ENCODE measurements at places on chromosomes 2 and 18.

- DNase-seq = no peak
Observed at GRCh38 chr2:31335921-31336585, 78.5 kb downstream of the XDH start.

DNA sequence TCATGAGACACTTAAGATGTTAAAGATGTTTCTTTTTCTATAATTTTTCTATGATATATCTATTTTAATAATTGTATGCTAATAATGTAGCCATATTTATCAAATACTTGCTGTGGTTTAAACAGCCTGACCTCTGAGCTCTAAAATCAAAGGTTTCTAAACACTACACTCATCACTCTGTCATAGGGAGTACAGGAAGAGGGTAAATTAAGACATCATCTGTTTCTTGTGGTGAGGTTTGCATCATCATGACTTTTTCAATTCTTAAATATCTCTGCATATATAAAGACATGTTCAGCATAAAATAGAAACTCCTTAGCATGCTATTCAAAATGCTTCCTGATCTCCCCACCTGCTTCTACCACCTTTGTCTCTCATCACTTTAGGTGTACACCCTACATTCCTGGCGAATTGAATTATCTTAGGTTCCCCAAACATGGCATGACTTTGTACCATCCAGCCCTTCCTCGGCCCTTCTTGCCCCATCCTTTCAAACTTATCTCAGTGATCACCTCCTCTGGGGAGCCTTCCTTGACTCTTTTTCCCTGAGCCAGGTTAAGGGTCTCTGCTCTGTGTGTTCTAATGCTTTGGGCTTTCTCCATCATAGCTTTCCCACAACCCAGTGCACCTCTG, 105.3 kb upstream of the TTN start:
- DNase-seq = no peak

GRCh38 chr18:63155169-63155852, 164.3 kb downstream of the BCL2 start:
- DNase-seq = no peak

DNA sequence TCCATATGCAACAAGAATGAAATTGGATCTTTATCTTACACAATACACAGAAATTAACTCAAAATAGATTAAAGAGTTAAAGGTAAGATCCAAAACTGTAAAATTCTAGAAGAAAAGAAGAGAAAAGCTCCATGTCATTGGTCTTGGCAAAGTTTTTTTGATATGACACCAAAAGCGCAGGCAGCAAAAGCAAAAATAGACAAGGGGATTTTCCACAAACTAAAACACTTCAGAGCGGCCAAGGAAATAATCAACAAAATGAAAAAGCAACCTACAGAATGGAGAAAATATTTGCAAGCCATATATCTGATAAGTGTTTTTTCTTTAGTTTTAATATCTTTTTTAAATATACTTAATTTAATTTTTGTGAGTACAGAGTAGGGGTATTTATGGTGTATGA, 112.8 kb upstream of the CAB39 start:
- no peak for DNase-seq

- no peak for DNase-seq
Observed at GRCh38 chr2:233023761-233024410, 8.6 kb upstream of the NEU2 start.

DNA sequence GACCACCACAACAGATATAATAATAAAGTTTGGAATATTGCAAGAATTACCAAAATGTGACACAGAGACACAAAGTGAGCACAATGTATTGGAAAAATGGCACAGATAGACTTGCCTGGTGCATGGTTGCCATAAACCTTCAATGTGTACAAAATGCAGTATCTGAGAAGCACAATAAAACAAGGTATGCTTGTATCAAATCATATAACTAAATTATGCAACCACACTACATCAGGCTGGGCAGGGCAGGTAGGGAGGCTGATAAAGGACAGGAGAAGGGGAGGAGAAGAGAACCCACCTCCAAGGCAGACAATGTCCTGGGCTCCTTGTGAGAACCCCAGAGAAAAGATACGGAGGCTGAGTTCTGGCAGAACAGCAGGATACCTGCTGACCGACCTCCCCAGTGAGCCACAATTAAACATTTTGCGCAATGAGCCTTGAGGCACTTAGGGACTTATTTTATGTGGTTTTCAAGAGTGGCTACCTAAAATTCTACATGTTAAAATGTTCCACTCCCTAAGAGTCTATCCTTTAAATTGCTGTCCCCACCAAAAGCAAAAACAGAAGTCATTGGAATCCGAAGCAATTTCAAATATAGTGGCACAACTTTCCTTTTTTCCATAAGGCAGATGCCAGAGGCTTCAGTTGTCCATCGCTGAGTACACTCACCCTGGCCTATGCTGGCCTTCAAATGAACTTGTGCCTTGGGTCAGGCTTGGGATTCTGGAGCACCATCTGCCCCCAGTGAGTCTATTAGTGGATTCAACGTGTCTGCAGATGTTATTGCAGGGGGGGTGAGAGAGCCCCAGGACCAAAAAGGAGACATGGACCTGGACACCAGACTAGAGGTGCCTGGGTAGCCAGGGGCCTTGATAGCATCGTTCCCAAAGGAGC, 16.8 kb downstream of the WDFY1 start:
- no peak for DNase-seq

DNA sequence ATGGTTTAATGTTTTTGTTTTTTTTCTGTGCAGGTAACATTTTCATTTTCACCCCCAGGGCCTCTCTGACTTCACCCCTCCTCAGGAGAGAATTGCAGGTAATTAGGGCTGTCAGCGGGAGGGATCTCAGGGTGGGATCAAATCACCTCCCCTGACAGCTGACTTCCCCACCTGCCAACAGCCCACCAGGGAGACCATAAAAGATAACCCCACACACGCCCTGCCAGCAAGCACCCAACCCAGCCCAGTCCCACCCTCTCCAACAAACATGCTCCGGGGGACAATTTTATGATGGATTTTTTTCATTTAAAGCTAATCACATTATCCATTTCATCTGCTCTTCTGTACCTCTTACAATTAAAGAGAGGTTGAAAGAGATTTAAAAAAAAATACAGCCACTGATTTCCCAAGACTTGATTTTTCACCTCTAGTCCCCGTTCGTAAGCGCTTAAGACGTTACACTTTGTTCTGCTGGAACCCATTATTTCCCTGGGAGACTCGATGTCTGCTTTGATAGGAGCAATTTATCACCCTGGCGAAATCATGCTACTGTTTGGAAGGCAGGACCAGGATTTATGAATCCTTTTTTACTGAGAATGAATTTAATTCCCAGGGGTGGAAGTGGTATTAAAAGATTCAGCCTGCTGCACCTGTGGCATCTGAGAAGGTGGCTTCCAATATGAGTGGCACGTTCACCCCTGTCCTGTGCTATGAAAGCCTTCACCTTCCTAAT, 232.9 kb upstream of the ID2 start:
- no peak for DNase-seq

DNA sequence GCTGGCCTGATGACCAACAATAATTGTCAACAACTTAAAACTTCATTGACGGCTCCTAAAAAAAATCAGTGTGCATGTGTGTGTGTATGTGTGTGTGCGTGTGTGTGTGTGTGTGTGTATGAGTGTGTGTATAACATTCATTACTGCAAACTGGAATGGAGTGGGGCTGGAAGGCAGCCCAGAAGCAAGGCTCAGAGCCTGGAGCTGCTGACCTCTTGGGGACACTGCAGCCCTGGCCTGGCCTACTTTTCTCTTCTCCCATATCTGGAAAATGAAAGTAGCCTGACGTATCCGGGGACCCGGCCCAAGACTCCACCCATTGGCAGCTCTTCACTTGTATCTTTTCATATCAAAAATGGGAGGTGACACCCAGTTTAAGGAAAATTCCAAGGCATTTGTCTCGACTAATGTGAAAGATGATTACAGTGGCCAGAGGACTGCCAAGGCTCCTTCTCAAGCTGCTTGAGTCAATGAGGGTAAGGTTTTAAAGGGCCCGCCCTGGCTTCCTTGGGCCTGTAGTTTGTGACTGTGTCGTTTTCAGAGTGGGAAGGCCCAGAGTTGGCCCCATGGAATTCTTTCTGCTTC, 72.4 kb upstream of the IL1R1 start:
- no peak for DNase-seq

- DNase-seq = no peak
Observed at GRCh38 chr18:55529581-55529980, 58.4 kb downstream of the TCF4 start.

DNA sequence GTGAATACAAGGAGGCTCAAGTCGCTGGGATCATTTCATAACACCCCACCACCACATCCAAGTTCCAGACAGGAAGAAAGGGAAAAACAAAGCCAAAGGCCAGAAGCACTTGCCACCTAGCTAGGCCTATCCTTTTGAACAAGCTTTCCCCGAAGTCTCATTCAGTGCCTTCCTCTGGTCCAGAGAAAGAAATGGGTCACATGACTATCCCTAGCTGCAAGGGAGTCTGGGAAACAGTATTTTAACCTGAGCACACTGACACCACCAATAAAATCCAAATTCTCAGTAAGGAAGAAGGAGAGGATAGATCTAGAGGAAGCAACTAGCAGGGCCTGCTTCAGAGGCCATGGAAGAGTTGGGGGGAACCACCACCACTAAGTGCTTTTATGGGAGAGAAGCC, 91.2 kb downstream of the POLR1A start:
- no peak for DNase-seq

GRCh38 chr18:24189007-24189528, 50.2 kb downstream of the CABYR start:
- DNase-seq = no peak

- no peak for DNase-seq
Observed at GRCh38 chr2:8320311-8321066, 361.4 kb upstream of the ID2 start.

GRCh38 chr18:74418023-74418422, 39.1 kb downstream of the DIPK1C start:
- no peak for DNase-seq

- peak; percentile 56 for DNase-seq
Observed at GRCh38 chr18:8608795-8609658, at the start of gene RAB12. Gene RAB12 (plus strand): TSS chr18:8609437. CDS start chr18:8609440, 3 bp downstream.

GRCh38 chr2:218392891-218393462, 6.7 kb upstream of the CTDSP1 start:
- DNase-seq = no peak

GRCh38 chr18:52572036-52573000, 232.3 kb downstream of the DCC start:
- no peak for DNase-seq

DNA sequence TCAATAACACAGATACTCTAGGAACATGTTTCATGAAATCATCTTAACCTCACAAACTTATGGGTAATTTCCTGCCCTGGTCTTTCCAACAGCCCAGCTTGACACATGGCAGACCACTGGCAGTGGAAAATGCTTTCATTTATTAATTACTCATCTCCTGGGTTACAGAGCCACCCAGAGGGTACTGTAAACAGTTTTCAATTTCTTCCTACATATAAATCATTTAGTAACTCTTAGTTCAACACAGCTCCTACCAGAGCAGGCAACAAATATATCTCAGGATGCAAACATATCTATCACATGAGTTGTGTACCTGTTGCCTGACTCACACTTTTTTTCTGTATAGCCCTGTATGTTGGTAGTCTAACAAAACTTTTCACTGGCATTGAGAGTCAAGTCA, 99.2 kb upstream of the VRK2 start:
- DNase-seq = no peak

DNA sequence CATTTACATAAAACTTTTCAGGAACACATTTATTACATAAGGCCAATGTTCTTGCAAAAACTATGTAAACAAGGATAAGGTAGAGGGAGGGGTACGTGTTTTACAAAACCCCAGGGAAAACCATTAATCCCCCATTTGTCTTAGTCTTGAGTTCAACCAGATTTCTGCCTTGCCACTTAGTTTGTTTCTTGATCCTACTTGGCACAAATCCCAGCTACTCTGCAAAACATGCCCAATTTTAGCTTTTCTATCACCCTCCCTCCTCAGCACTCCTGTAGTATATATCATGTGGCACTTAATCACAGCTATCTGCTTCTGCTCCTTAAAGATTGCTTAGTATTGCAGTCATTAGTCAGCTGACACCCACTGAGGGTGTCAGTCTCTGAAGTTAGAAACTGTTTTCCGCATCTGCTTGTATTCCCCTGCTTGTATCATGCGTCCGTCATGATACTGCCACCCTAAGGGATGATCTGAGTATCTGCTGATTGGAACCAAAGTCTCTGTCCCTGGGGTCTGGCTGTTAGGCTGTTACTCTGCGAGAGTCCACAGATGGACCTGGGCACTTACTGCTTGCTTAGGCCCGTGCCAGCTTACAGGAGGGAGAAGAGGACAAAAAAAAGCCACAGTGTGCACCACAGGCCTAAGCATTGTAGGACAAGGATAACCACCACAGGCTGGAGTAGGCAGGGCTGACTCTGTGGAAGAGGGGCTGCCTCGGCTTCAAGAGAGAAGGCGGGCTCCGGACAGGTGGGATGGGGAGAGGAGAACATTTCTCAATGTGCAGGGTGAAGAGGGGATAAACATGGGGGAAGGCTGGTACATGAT, 82.2 kb downstream of the EPAS1 start:
- DNase-seq = no peak

- no peak for DNase-seq
Observed at GRCh38 chr2:69168144-69168813, 155.3 kb downstream of the ANTXR1 start.

DNA sequence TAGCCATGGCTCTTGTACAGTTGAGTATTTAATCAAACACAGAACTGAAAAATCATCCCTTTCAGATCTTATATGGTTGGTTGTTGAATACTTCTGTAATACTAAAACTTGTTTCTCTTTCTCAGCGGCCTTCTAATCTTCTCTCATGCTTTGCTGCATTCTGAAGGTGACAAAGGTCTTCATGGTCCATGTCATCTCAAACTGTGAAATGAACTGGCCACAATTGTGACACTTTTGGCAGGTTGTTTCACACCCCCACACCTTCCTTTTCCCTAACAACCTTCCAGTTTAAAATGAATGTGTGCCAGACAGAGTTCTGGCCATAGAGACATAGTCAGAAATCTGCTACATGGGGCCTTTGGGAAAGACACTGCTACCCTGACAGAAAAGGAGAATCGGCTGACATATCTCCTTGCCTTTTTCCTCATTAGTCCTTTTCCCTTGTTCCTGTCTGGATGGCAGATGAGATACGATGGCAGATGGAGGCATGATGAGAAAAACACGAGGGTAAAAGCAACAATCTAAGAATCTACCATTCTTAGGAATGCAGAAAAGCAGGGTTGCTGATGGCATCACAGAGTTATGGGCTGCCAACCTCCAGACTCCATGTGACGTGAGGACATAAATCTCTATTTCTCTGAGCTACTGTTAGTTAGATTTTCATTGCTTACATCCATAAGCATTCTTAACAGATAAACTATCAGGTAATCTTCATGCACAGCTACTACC, 106.5 kb downstream of the PIGN start:
- no peak for DNase-seq

DNA sequence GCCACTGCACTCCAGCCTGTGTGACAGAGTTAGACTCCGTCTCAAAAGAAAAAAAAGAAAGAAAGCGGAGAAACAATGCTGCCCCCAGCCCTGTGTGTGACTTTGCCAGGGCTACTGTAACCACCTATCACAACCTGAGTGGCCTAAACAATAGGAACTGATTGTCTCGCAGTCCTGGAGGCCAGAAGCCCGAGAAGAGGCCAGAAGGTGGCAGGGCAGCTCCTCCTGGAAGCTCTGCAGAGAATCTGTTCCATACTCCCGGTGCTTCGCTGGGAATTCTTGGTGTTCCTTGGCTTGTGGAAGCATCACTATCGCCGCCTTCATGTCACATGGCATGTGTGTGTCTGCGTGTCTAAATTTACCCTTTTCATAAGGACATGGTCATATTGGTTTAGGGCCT, 14.4 kb upstream of the RAB17 start:
- no peak for DNase-seq

GRCh38 chr2:211237586-211238275, 681.3 kb downstream of the CPS1 start:
- DNase-seq = no peak

Measured in GM18507 (cell line).